ENCODE measurements at places on chromosomes 6 and 20.

DNA sequence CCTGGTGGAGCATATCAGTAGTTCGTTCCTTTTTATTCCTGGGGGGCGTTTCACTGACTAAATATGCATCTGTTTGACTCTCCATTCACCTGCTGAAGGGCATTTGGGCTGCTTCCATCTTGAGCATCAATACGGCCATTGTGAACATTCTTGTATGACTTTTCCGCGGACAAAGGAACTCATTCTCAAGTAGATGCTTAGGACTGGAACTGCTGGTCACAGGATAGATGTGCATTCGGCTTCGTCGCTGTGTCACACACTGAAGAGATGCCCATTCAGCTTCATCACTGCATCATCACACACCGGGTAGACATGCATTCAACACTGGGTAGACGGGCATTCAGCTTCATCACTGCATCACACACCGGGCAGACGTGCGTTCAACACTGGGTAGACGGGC, 95.3 kb downstream of the TAF4 start:
- DNase-seq, result no peak

- DNase-seq, result peak; percentile 86
Measured at GRCh38 chr20:57398231-57398821, 7.1 kb downstream of the RBM38 start.

- no peak for DNase-seq
Measured at GRCh38 chr20:44496976-44497375, 21.3 kb downstream of the TTPAL start.

- no peak for DNase-seq
Measured at GRCh38 chr20:44407402-44408184, 52.1 kb downstream of the HNF4A start.

All from CD8-positive, alpha-beta memory T cell (primary cell).